NCI-H2171 treated with DMSO at 0.1 percent for 48 hours (cell line): ENCODE measurements at places on chromosomes 4 and X.

GRCh38 chr4:6011686-6012085 is 6.5 kb downstream of the C4orf50 start:
- DNase-seq: peak; percentile 4

GRCh38 chr4:168587411-168588125 is 90.7 kb downstream of the PALLD start:
- DNase-seq: no peak

DNA sequence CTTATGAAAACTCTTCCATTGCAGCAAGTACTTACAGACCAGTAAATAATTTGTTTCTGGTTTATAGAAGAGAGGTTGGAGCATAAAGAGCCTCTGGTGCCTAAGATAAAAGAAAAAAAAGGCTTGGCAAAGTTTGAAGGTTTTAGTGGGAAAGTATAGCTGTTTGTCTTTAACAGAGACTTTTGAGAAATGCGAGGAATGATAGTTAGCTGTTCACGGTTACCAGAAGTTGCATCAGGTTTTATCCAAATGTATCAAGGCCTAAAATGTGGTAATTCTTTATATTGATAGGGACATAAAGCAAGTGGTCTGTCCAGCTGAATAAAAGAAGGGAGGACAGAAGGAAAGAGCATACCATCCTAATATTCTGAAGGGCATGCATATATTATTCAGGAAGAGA is 29.3 kb downstream of the RAP1GDS1 start:
- no peak for DNase-seq

DNA sequence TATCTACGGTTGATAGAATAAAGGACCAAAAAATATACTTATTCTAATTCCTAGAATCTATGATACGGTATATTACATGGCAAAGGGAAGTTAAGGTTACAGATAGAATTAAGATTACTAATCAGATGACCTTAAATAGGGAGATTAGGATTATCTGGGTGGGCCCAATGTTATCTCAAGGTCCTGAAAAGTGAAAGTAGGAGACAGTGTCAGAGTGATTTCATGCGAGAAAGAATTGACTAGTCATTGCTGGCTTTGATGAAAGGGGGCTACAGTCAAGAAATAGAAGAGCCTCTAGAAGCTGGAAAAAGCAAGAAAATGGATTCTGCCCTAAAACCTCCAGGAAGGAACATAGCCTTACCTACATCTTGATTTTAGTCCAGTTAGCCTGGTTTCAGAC is 176.9 kb upstream of the PPP1R2C start:
- DNase-seq: no peak

- no peak for DNase-seq
Observed at GRCh38 chr4:84238247-84239090, 260.6 kb downstream of the NKX6-1 start.

- DNase-seq: no peak
Observed at GRCh38 chr4:85637778-85638177, 162.8 kb downstream of the ARHGAP24 start.

DNA sequence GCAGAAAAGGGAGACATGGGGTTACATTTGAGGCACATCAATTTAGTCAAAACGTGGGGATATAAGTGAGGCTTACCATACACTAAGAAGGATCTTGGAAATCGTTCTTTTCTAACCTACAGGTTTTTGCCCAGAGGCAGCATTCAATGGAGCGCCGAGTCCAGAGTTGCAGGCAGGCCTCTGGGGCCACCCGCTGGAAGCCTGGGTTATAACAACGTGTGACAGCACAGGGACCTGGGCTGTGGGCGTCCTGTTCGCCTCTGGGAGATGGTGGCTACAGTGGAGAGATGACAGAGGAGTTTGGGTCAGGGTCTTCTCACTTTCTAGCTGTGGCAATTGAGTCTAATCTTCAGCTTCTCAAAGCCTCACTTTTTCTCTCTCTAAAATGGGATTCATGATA is 53.9 kb downstream of the ENPP6 start:
- peak; percentile 18 for DNase-seq

DNA sequence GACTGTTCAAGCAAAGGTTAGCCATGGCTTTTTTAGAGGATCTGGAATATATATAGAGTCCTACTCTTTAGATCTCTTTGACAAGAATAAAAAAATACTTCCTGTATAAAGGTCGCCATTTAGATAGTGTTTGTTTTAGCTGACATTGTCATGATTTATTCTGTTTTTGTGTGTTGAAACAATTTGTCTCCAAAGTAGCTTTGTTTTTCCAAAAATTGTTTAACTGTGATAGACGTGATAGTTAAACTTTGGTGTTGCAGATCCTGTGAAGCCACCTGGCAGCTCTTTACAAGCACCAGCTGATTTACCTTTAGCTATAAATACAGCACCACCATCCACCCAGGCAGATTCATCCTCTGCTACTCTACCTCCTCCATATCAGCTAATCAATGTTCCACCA is 80.3 kb upstream of the SMARCA5 start:
- no peak for DNase-seq

GRCh38 chrX:150940844-150941495 is 42.2 kb upstream of the HMGB3 start:
- peak; percentile 53 for DNase-seq

DNA sequence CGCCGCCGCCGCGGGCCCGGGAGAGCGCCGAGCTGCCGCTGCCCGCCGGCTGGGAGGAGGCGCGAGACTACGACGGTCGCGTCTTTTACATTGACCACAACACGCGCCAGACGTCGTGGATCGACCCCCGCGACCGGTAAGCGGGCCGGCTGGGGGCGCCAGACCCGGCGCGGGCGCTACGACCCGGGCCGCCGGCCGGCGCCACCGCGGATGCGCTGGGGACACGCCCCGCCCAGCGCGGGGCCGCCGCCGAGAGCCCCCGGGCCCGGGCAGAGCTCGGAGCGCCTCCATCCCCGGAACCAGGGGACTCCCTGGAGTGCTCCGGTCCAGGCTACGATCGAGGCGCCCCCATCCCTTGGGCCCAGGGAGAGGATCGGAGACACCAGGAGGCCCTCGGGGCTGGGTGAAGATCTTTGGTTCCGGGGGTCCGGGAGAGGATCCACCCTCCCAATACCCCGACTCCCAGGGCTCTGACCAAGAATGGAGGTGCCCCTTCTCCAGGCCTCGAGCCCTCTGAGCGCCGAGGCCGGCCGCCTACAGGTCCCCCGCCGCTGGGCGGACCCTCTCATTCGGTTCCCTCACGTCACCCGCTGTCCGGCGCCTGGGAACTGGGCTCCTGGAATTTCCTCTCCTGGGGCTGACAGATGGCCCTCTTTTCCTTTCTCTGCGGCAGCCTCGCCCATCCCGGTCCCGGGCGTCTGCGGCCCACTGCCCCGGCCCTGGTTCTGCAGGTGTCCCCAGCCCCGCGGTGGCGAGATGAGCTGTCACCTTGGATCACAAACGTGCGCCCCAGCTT is 48.8 kb downstream of the CLDN34 start:
- no peak for DNase-seq

- DNase-seq: no peak
Observed at GRCh38 chr4:48329193-48329592, 12.1 kb upstream of the SLAIN2 start.

- no peak for DNase-seq
Observed at GRCh38 chr4:5561286-5561685, 147.1 kb downstream of the EVC2 start.

DNA sequence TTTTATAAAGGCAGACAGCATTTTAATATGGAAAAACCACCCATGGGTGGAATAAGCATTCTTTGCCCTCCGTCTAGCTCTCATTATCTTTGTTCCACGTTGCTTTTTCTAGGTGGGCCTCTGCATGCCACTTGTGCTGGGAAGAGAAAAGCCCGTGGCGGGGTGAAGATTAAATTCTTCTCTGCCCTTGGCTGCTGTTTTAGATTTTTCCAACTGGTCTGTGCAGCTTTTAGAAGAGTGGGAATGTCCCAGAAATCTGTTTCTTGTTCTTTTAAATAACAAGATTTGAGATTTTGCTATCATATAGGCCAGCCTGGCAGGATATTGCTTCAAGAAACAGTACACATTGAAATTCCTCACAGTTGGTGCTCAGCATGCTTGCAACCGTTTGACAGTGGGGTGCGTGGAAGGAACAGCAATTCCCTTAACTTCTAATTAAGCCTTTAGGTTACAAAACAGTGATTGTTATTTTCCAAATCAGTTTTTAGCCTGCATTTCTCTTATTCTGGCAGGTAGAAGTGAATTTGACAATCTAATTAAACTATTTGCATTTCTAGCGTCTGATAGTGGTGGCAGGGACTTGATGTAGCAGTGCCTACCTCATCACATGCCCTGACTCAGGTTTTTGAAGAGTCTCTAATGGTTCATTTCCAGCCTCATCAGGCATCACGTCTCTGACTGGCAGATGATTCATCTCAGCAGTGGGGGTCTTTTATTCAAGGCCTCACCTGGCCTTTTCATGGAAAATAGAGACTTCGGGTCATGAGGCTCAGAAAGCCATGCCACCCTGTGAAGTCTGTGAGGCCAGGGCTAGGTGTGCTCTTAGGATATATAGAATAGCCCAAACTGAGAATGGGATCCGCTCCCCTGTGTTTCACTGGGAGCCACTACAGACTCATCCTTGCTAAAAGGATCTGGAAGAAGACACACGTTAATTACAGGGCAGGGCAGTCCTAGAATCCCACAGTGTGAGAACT is 50.8 kb downstream of the PPEF1 start:
- no peak for DNase-seq

GRCh38 chr4:41408859-41409593 is 128.9 kb upstream of the LIMCH1 start:
- DNase-seq: no peak

DNA sequence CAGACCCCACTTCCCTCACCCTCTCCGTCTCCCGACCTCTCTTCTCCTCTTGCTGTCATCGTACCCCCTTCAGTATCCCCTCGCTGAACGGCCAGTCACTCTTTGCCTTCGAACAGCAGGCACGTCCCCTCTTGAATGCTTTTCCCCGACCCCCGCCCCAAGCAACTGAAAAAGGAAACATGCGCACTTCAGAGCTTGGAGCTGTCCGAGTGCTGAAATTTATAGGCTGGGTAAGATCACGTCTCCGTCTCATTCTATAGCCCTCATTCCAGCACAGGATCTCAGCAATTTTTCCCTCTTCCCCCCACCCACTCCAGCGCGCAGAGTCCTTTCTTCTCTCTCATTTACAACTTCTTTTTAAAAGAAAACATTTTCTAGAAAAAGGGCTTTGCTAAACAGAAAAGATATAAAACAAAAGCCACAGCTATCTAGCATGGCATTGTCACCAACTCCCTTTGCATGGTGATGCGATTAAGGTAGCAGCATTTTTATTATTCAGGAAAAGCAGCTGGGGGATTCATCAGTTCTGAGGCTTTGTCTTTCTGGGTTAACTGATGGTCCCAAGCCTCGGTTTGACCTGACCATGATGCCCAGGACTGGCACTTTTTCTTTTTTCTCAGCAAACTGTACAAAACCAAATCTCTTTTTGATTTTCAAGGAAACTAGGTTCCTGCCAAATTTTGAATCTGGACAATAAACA is at the start of gene GLRA2:
Gene GLRA2 (plus strand): TSS at position 247 of the 700 bp plus-strand sequence. CDS start 522 bp downstream, outside the sequence.
- DNase-seq: no peak
